ENCODE measurements at places on chromosomes 2 and 18.

DNA sequence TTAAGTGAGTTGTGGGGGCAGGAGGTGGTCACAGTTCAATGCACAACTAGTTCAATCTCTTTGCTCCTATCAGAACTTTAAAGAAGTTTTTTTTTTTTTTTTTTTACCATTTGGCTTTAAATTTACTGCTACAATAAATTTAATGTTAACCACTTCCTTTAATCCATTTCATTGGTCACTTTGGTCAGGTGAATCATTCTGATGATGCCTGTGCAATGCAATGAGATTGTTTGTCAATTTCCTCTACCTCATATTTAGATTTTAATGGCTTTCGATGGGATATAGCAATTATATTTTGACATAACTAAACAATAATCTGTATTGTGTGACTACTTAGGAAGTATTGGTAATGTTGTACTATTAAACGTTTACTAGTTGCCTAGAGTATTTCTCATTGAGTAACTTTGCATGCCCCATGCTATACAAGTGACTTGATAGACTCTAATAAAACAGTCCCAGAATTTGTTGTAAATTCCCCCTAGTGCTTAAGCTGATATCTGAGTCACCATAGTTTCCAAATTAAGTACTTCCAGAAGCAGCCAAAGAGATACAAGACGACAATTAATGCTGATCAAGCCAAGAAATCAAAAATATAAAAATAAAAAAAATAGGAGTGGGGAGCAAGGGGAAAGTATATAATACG lies 52.9 kb upstream of the SERPINB2 start:
- DNase-seq: no peak

DNA sequence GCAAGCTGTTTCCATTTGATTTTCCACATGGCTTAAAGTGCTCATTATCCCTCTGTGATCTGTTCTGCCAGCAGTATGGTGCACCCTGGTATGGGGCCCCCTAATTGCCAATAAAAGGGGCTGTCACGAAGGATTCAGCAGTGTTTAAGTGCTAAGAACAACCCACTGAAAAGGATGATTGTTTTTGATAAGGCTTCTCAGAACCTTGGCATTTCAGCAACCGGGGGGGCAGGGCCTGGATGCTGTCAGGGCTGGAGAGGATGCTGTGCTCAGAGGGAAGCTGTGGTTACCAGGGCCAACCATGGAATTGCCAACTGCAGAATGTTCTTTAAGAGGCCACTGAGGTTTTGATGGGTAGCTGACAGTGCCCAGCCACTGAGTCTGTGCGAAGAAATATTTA lies 117.8 kb downstream of the CTIF start:
- no peak for DNase-seq

GRCh38 chr18:3493501-3494244 lies 43.7 kb downstream of the TGIF1 start:
- no peak for DNase-seq

DNA sequence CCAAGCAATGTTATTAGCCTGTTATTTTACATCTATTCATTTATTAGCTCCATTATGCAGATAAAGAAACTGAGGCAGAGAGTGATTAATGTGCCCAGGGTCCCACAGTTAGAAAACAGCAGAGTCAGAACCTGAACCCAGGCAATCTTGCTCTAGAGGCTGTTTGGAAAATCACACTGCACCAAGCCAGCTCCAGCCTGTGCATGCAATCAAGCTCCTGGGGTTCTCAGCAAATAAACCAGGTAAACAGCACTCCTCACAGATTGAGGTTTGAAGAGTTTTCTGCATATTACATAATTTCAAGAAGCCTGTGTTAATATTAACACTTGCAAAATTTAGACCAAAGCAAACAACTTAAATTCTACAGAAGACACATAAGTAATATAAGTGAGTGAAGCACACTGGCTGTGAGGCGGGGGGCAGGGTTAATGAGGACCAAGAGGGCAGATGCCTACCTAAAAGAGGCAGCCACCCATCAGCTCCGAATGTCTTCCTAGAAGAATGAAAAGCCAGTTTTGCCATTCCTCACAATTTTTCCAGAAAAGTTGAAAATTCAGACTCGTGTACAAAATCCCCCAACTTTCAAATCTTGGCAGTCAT lies 35.4 kb downstream of the CACNB4 start:
- DNase-seq: no peak

- no peak for DNase-seq
Measured at GRCh38 chr2:215367662-215368492, 56.0 kb downstream of the ATIC start.

DNA sequence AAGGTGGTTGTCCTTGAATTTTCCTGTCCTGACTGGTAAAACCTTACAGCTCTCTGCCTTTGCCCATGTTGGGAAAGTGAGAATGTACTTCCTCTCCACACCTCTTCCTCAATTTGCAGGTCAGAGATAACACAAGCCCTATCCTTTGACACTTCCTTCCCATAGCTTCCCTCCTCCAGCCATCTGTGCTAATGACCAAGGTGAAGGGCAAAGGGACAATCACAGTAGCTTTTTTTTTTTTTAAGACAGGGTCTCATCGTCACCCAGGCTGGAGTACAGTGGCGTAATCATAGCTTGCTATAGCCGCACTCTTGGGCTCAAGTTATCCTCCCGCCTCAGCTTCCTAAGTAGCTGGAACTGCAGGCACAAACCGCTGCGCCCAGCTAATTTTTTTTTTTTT lies 24.3 kb upstream of the STPG4 start:
- DNase-seq: no peak

Measured in activated gamma-delta T cell treated with anti-CD3 and anti-CD28 coated beads, Interleukin-2, amount 50 U/mL, for 16 hours (primary cell).